Lower leg skin (tissue), 4 donors: ENCODE measurements at places on chromosomes 16 and 17. TPM values are rescaled to one million over a fixed set of nuclear protein-coding genes. Genes with fewer than 3 reads are reported as not detected.

The KRT25 gene
- total RNA-seq, result 0.59 TPM

DNA sequence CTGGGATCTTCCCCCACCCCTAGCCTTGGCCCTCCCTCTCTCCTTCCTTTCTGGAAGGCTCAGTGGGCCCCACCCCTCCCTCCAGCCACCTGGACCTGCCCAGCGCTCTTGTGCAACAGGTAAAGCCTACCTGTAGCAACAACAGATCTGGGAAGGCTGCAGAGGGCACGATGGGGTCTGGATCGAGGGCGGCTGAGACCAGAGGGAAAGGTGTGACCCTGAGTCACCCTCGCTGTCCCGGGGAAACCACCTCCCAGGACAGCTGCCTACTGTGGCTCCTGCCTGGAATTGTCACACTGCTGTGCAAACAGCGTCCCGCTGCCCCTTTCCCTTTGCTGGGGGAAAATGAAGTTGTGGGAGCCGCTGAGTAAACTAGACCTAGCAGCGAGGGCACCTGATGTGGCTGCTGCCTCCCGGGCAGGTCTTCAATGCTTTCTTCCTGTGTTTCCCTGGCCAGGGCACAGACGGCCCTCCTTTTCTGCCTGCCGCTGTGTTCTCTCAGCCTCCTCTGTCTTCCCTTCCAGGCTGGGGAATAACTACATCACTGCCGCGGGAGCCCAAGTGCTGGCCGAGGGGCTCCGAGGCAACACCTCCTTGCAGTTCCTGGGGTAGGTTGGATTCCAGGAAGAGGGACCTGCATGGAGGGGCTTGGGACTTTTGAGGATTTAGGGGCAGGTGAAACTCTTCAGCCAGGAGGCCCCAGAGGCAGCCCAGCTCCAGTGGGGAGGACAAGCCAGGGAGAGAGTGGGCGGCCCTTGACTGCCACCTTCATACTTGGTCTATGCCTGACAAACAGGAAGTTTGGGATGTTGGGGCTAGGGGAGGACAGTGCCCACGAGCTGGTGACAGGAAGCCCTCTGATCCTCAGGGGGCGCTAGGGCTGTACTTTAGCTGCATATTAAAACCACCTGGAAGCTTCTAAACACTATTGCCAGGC, 22.2 kb upstream of the CYLD start:
- no peak for DNase-seq

DNA sequence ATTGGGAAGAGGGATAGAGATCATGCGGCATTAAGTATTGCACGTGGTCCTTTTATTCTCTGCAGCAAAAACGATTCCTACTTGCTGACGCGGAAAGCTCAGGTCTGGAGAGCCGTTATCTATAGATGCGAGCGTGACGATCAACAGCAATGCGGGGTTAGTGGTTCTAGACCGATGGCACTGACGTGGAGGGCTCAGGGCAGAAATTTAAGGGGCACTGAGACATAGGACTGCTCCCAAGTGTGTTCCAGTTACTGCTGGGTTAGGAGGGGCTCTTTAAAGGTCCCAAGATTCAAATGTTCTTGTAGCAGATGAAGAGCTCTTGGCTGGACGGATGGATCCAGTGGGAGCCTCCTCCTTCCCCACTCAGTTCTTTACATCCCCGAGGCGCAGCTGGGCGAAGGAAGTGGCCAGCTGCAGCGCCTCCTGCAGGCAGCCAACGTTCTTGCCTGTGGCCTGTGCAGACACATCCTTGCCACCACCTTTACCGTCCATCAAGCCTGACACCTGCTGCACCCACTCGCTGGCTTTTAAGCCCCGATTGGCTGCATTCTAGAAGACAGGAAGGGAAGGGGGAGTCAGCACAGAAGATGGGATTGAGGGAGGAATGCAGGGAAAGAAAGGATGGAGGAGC, 732 bp upstream of the EXOSC6 start:
- peak; percentile 78 for DNase-seq

- no peak for DNase-seq
Observed at GRCh38 chr17:45395569-45396415, 36.9 kb downstream of the ARHGAP27 start.

DNA sequence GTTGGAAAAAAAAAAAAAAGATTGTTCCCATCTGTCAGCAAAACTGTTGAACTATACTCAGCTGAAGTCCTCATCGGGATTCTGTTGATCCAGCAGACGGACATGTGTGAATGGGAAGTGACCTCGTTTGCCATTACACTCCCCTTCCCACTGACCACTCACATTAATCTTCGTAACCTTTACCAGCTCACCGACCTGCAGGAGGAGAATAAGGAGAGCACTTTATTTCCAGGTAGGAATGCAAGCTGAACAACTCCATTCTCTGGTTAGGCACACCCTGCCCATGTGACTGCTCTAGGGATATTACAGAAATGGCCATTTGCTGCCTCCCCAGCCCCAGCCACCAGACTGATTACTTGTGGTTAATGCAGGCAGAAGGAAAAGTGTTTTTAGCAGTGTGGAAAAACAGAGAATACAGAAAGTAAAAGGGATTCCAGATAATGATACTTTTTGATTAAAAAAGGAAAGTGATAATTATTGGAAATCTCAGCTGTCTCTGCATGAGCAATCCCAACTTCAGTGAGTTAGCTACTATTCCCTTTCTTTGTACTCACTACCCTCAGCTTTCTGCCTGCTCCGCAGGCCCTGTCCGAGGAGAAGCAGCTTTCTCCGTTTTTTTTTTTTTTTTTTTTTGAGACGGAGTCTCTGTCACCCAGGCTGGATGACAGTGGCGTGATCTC, 23.6 kb upstream of the YWHAE start:
- DNase-seq, result no peak

The HCFC1R1 gene
- 36.0 TPM for total RNA-seq

The RASD1 gene
- 45.0 TPM for total RNA-seq

DNA sequence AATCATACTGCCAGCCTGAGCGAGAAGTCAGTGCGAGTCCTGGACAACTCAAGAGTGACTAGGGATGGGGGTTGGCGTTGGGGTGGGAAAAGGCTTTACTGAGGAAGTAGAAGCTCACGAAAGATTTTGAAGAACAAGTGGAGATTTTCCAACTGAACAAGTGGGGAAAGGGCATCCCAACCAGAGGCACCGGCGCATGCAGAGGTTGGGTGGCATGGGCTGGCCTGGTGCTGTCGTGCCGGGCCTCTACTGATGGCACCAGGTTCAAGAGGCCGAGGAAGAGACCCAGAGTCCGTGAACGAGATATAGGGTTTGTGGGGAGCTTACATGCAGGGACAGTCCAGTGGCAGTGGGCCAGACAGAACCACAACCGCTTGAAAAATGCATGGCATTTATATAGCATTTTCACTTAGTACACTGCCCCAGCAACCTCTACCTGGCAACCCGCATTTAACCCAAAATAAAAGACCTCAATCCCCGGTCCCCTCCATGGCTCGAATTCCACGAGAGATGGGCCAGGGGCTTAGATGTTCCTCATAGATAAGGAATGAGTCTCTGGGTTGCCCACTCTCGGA, 7.7 kb upstream of the ITGA3 start:
- DNase-seq, result no peak

DNA sequence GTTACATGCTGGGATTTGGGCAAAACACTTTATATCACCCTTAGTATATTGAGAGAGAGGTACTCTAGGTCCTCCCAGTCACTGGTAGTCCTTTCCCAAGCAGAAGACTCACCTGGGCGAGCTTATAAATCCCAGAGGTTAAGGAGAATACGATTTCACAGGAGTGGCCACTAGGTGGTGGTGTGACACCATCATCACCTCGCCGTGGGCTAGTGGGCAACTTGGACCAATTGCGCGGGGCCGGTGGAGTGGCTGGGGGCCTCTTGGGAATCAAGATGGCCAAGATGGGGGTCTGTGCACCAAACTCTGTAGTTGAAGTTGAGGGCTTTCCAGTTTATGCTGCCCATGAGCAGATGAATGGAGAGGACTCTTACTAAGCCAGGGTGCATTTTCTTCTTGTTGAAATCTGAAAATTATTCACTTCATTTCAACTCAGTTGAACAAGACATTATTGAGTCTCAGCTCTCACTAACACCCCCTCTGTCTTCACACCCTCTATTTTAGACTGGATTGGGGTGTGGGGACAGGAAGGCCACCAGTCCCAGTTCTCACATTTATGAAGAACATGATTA, 38.2 kb upstream of the PIRT start:
- DNase-seq, result peak; percentile 21

The ESRP2 gene
- total RNA-seq, result 107 TPM

DNA sequence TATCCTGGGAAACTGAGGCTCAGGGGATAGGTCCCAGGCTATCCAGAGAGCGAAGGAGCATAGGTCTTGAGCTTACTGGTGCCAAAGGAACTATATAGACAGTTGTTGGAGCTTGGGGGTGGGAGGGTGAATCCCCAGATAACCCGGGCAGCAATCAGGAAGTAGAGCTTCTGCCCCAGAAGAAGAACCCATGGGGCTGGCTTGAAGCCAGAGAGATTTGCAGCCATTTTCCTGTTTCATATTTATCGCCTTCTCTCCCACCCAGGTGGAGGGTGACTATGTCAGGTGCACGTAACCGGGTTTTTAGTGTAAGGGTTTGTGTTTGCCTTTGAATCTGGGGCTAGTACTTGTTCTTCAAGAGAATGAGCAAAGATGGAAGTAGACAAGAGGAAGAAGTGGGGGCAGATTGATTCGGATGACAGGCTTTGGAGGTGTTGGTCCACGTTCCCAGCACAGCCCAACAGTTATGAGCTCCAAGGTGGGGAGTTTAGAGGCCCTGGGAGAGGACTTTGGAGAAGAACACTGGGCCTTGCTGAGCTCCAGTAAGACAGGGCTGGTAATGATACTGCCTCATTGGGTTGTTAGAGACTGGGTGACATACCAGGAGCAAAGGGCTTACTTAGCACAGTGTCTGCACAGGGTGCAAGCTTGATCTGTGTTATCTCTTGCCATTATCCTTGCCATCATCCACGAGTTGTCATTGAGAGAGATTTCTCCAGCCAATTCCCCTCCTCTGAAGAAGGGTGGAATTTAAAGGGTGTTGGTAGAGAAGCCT, 145.6 kb downstream of the CCDC182 start:
- DNase-seq, result no peak

The AKAP1 gene
- total RNA-seq, result 45.8 TPM

DNA sequence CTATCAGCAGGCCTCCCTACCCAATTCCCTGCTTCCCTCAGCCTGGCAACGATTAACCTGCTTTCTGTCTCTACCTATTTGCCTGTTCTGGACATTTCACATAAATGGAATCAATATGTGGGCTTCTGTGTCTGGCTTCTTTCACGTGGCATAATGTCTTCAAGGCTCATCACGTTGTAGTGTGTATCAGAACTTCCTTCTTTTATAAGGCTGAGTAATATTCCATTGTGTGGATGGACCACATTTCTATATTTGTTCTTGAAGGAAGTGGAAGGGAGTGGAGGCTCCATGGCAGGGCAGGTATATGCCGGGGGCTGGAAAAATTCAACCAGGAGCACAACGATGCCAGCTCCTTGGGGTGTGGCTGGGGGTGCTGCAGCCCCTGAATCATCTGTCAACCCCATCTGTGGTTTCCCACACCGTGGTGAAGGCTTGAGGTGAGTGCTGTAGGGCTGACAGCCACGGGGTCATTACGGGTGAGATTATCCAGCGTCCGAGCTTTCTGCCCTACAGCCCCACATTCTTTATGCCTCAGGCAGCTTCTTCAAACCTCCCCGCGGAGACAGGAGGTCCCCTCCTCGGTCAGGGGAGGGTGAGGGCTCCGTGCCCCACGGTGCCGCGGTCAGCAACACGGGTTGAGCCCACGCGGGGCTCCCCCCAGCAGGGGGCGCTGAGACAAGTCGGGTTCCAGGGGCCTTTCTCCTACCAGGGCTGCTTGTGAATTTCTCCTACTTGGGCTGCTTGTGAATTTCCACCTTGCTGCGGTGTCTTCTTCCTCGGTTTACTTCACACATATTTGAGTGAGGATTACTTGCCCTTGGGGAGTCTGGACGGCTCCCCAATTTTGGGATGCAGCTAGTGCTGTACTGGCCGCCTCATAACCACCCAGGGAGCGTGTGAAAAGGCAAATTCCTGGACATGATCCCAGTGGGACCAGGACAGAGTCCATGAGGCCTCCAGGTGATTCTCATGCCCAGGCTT, 18.3 kb upstream of the WFIKKN2 start:
- DNase-seq, result no peak

- peak; percentile 40 for DNase-seq
Observed at GRCh38 chr16:85234310-85235204, 122.3 kb upstream of the CIBAR2 start.

DNA sequence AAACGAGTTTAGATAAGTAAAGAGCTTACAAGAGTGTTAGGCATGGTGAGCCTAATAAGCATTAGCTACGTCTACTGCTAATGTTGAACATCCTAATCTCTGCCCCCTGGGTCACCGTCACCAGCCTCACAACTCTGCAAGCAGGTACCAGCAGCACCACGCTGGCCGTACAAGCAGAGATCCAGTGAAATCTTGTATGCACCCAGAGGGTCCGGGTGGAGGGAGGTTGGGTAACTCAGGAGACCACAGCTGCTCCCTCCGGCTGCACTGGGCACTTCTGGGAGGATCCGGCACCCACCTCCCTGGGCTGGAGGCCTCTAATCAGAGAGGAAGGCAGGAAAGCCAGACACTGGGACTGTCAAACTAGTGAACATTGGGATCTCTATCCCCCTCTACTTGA, 8.4 kb upstream of the OR1F1 start:
- DNase-seq, result no peak

The CCL1 gene
- total RNA-seq, result not detected

GRCh38 chr16:66420396-66420795, 6.7 kb upstream of the BEAN1 start:
- DNase-seq, result no peak

DNA sequence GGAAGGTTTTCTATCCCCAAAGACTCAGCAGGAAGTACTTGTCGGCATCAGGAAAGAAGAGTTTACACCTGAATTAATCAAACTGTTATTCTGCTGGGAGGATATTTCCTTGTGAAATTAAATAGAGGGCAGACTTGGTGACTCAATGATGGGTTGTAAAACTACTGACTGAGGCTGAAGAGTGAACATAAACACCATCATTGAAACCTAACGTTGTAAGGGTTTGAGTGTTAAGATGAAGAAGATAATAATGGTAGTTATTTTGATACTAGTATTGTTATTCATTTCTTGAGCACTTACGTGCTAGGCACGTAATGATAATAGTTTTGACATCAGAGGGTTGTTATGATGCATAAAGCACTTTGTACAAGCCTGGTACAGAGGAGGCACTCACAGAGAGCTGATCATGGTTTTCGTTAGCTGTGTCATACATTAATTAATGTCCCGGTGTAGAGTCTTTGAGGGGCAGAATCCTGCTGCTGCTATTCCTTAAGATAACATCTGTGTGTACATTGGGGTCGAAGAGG, 64.2 kb upstream of the CACNG3 start:
- no peak for DNase-seq

The RIPOR1 gene
- total RNA-seq, result 28.6 TPM

- no peak for DNase-seq
Observed at GRCh38 chr17:28747051-28747691, 3.4 kb downstream of the TRAF4 start.

GRCh38 chr16:55391760-55392375, 67.9 kb downstream of the IRX6 start:
- DNase-seq, result no peak

- peak; percentile 82 for DNase-seq
Observed at GRCh38 chr16:85082173-85083050, 29.9 kb downstream of the CIBAR2 start.
